Aorta (tissue), 5 donors: ENCODE measurements at places on chromosomes 4 and X. TPM values are rescaled to one million over a fixed set of nuclear protein-coding genes. Genes with fewer than 3 reads are reported as not detected.

KIAA1210 gene
- not detected for total RNA-seq

TMEM144 gene
- 18.9 TPM for total RNA-seq

VCX gene
- total RNA-seq = not detected

DNA sequence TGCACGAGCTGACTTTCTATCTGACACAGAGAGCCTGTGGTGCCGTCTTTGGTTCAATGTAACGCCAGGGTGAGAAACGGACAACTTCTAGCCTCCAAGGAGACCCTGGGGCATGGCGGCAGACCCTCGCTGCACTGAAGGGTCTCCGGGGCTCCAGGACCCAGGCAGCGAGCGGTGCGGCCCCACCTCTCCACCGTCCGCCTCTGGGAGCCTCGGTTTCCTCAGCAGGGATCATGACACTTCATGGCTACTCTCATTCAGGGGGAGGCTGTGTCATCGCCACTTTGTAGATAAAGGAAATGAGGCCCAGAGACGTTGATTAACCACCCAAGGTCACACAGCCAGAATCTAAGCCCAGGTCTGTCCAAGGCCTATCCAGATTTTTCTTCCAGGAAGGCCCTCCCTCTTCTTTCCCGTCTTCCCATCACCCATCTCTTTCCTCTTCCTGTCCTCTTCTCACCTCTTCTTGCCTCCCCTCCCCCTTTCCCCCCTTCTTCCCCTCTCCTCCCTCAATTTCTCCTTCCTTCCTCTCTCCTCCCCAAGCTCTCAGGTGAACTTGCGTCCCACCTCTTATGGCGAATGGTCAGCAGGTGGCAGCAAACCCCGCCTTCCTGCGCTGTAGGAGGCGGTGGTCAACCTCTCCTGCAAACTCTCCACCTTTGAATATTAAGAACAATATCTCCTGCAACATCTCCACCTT lies 69.3 kb upstream of the HMX1 start:
- DNase-seq = no peak

DNA sequence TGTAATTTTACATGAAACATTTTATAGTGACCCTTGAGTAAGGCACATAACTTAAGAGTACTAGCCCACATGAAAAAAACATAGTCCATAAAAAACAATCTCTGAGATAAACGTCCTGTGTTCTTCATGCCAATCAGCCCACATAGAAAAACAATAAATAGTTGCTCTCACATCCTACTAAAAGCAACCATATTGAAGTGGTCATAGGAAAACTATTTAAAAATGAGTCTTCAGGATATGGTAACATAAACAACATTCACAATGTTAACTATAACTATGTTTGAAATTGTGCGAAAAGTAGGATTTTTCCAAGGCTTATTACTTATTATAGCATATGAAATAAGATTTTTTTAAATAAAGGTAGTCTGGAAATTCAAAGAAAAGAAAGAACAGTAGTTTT lies 77.1 kb upstream of the EPHA5 start:
- DNase-seq = no peak

DNA sequence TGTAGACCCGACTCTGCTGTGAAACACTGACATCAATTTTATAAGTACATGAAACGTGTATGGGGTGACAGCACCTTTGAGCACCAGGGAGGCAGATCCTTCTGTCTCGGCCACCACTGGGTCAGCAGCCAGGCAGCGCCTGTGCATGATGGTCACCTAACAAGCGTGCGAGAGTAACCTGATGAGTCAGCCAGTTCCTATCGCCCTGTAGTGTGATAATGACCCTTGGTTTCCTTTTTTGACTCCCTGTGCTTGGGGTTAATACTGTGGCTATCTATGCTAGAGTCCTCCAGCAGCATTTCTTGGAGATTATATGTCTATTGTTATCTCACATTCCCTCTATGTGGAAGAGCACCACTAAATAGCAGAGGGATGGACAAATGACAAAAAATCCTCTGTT lies 101.6 kb downstream of the NPNT start:
- no peak for DNase-seq
